ENCODE measurements at places on chromosomes 3 and 15. TPM values are rescaled to one million over a fixed set of nuclear protein-coding genes. Genes with fewer than 3 reads are reported as not detected.

NEO1 gene
- total RNA-seq, result 21.9 TPM

EFHB gene
- 0.49 TPM for total RNA-seq

DNA sequence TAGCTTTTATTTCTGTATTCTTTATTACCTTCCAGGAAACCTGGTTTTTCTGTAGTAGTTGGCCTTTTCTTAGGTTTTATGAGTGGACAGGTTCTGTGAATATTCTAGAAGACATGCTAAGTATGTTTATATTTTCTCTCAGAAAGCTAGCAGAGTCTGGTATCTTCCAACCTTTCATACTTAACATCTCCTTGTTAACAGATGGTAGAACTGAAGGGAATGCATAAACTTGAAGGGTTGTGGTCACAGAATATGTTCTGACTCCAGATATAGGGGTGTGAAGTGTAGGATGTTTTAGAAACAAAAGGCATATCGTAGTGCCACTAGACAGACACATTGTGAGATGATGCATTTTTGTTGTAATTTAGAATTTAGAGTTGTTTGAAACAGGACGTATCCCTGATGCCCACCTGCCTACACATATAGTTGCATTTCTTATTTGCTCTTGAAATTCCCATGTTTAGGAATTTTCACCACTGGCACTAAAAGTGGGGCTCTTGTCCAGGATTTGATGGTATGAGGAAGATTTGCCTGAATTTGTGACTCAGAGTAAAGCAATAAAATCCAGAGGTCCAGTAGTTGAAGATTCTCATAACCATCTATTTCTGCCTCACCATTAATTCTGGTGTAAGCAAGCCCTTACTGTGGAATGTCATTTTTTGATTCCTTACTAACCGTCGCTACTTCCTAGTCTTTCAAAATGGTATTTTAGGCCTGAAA is 274.5 kb downstream of the FEZF2 start:
- no peak for DNase-seq

- DNase-seq, result no peak
Observed at GRCh38 chr15:40044717-40045571, 6.0 kb upstream of the SRP14 start.

DNA sequence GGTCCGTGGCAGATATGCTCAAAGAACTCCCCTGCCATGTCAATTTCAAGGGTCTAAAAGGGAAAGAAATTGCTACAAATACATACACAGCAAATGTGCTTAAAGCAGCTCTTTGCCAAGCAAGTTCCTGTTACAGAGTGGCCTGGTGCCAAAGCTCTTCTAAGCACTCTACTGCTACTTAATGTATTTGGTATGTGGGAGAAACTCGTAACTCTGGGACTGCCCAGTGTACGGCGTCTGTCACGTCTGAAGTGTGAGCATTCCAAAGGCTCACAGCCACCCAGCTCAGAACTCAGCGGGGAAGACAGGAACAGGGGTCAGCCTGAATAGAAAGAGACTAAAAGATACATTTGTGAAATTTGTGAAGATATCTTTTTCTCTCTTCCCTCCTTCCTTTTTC is 54.6 kb downstream of the RBMS3 start:
- no peak for DNase-seq

VEPH1 gene
- total RNA-seq, result 2.7 TPM

GRCh38 chr3:194384156-194384555 is 14.6 kb upstream of the LRRC15 start:
- no peak for DNase-seq

GRCh38 chr3:196274585-196274984 is 12.9 kb downstream of the PCYT1A start:
- no peak for DNase-seq

CLCN2 gene
- total RNA-seq, result 8.1 TPM

GRCh38 chr15:56322444-56322843 is 42.8 kb upstream of the TEX9 start:
- DNase-seq, result no peak

TGM4 gene
- not detected for total RNA-seq

- no peak for DNase-seq
Observed at GRCh38 chr15:76932135-76932966, 802 bp downstream of the RCN2 start.

DNA sequence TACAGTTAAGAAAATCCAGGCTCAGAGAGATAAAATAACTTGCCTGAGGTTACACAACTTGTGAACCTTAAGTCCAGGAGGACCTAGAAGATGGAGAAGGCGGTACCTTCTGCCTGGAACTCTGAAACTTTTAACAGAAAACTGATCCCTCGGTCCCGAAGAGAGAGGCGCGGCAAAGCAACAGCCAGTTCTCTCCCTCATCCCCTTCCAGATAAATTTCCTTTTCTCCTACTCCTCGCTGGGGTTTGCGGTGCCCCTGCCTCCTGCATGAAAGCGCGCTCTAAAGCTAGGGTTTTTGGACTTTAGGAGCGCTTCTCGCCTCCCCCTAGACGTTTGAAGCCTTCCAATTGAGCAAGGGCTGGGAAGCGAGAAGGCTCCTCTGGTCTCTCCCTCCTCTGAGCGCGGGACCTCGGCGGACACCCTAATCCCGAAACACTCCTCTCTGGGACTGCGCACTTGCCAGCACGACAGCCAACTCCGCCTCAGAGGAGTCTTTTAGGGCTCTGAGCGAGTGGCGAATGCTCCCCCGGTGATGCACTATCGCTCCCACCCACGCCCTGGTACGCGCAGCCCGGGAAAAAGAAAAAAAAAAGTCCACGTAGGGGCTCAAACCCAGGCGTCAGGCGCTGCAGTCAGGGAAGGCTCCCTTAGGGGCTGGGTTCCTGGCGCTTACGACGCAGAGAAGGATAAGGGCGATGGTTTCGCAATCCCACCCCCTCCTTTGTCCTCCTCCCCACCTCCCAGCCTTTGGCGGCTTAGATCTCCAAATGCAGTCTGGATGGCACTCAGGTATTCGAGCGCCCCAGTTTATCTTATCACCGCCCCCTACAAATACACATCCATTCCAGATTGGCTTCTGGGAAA is 7.9 kb upstream of the EOMES start:
- DNase-seq, result no peak

IQCH gene
- total RNA-seq, result 1.5 TPM

DNA sequence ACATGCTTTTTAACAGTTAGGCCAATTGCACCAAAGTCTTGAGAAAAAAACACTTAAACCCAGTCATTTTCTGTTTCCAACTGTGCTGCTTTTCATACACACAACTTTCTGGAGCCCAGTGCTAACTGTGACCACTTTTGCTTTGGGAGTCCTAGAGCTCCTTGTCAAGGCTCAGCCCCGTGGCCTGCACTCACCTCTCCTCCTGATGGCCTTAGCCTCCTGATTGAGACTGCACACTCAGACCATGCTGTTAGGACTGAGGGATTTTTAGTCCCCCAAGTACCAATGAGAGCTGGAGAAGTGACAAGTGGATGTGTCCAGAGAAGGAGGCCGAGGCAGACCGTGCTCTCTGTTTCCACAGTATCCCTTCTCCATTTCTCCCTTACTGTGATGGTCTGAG is 15.2 kb upstream of the RARRES1 start:
- DNase-seq, result no peak

COLQ gene
- 12.8 TPM for total RNA-seq

GRCh38 chr3:195020921-195021320 is 250.0 kb downstream of the XXYLT1 start:
- DNase-seq, result no peak

- no peak for DNase-seq
Observed at GRCh38 chr3:148150141-148150540, 547.6 kb upstream of the AGTR1 start.

ITGA11 gene
- total RNA-seq, result 15.5 TPM

C3orf49 gene
- not detected for total RNA-seq

C15orf62 gene
- 2.9 TPM for total RNA-seq

- no peak for DNase-seq
Observed at GRCh38 chr3:152865668-152866245, 30.8 kb downstream of the P2RY1 start.

PFKFB4 gene
- 7.4 TPM for total RNA-seq

DNA sequence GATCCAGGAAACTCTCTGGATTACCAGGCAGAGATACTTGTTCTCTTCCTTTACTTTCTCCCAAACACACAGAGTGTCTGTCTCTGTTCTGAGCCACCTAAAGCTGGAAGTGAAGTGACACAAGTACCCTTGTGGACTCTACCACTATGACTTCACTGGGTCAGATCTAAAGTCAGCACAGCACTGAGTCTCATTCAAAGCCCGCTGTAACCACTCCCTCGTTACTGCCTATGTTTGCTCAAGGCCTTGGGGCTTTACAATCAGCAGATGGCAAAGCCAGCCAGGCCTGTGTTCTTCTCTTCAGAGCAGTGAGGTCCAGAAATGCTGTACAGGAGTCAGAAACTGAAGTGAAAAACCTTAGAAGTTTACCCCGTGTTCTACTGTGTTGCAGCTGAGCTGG is 588.3 kb upstream of the SEMA6D start:
- no peak for DNase-seq

DNA sequence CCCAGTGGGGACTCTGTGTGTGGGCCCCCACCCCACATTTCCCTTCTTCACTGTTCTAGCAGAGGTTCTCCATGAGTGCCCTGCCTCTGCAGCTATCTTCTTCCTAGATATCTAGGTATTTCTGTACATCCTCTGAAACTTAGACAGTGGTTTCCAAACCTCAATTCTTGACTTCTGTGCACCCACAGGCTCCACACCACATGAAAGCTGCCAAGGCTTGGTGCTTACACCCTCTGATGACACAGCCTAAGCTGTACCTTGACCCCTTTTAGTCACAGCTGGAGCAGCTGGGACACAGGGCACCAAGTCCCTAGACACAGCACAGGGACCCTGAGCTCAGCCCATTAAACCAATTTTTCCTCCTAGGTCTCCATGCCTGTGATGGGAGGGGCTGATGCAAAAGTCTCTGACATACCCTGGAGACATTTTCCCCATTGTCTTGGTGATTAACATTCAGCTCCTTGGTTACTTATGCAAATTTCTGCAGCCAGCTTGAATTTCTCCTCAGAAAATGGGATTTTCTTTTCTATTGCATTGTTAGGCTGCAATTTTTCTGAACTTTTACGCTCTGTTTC is 304.5 kb downstream of the OTOL1 start:
- DNase-seq, result no peak

- DNase-seq, result no peak
Observed at GRCh38 chr3:193940526-193940925, 195.4 kb upstream of the HES1 start.

GRCh38 chr3:187744169-187745151 is 808 bp downstream of the BCL6 start:
- peak; percentile 91 for DNase-seq

- DNase-seq, result no peak
Observed at GRCh38 chr15:42494998-42495360, 455 bp upstream of the SNAP23 start.

LRTM1 gene
- not detected for total RNA-seq

CHRM5 gene
- not detected for total RNA-seq

STARD5 gene
- 28.0 TPM for total RNA-seq
